Stimulated activated CD8-positive, alpha-beta memory T cell treated with anti-CD3 and anti-CD28 coated beads, Interleukin-15, amount 100 ng/mL, for 48 hours (primary cell): ENCODE measurements at places on chromosomes 6 and 20.
A peak's percentile ranks its signal among the peaks of the same experiment; 100 is the strongest.

GRCh38 chr6:72861935-72862432 is 240.1 kb downstream of the KCNQ5 start:
- DNase-seq, result no peak

- DNase-seq, result peak; percentile 47
These were observed 784 bp downstream of the FKBP5 start for GRCh38 chr6:35687658-35688604.

GRCh38 chr20:25198663-25199383 is 3.3 kb downstream of the ENTPD6 start:
- DNase-seq, result no peak

DNA sequence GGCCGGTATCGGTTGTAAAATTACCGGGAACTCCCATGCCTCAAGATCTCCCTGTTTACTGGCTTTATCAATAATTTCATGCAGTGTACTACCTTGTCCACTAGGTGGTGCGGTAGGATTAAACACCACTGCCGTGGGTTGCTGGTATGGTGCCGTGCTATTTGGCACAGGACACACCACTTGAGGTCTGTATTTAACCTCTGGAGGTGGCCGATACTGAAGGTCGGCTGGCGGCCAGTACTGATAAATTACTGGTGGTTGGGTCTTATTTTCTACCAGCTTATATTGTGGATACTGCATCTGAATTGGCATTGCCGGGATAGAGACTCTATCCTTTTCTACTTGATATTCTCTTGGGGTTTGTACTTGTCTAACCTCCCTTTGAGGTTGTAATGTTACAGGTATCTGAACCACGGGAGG is 14.3 kb upstream of the PTCRA start:
- peak; percentile 47 for DNase-seq

- no peak for DNase-seq
These were observed 176.8 kb downstream of the BMP2 start for GRCh38 chr20:6944292-6944691.

DNA sequence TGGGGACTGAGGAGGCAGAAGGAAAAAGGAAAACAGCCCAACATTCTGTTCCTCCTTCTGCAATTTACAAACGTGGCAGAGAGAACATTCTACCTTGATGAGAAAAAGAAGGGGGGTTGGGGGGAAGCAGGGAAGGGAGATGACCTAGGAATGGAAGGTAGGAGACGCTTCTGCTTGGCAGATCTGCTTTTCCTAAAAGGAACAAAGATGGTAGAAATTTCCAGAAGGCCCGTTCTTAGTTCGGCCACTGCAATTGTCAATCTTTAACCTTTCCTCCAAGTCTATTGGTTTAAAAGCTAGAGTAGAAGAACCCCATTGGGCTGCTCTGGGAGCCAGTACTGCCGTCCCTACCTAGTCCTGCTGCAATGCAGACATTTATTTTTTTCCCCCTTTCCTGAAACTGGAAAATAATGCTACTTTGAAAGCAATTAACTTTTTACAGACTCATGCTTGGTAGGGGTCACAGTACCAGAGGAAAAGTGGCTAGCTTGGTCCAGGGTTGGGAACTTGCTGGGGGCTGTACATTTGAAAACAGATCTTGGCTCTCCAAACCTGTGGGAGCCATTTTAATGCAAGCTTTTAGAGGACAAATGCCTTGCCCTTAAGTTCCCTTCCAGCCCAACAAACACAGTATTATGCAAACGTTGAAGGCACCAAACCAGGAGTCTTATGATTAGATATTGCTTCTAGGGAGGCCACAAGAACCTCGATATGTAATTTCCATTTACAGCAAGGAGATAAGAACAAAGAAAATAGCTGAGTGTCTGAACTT is 2.6 kb downstream of the ZMYND8 start:
- no peak for DNase-seq

DNA sequence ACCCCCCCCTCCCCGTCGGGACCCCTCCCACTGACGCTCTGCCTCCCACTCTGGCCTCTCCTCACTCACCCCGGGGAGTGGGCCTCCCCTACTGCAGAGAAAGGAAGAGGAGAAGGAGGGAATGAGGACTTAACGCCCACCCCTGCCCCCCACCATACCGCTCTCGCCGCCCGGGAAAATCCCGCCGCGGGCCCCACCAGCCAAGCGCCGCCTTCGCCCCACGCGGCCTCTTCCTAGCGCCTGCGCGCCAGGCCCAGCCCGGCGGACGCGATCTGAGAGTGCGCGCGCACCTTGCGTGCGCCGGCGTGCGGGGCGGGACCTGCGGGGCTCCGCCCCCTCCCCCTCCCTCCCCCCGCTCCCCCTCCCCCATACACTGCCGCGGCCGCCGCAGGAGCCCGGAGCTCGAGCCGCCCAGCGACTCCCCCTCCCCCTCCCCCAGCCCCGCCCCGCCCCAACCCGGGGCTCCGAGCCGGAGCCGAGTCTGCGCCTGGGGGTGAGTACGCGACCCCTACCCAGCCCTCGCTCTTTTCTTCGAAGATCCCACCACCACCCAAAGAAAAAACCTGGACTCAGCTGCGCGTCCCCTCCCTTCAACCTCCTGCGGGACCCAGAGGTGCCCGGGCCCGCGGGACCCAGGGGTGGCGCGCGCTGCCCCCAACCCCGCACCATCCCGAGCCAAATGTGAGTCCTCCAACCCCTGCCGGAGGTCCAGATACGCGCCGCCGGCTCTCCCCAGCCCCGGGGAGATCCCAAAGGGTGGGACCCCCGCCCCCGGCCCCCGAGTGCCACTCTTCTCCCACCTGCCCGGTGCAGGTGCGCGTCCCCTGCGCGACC is at the start of the genes MRPL14 and TMEM63B:
TSS of gene MRPL14 (minus strand) at position 267 of the 834 bp plus-strand sequence. CDS start 10,841 bp downstream, outside the sequence.
TSS of gene TMEM63B (plus strand) at position 369 of the 834 bp plus-strand sequence. CDS start 7,031 bp downstream, outside the sequence.
- DNase-seq, result peak; percentile 88

- no peak for DNase-seq
These were observed 9.1 kb downstream of the BANF2 start for GRCh38 chr20:17708675-17709360.

GRCh38 chr6:169254456-169255316 is 1.0 kb upstream of the THBS2 start:
- no peak for DNase-seq

DNA sequence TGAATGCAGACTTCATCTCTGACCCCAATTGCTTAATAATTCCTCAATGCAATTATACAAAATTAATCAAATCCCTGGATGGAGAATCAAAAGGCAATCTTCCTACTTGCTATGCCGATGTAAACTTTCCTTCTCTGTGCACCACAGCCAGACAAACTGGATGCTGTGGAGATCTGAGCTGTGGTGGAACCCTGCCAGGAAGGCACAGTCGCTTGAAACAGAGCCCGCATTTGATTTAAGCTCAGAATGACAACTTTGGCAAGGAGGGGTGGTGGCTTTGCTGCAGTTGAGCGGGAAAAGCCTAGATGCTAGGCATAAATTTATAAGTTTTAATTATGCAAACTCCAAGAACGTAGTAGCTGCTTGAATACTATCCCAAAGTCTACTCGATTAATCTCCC is 190.8 kb downstream of the MTFR2 start:
- DNase-seq, result no peak

- DNase-seq, result no peak
These were observed 21.9 kb downstream of the CD40 start for GRCh38 chr20:46139908-46140482.

DNA sequence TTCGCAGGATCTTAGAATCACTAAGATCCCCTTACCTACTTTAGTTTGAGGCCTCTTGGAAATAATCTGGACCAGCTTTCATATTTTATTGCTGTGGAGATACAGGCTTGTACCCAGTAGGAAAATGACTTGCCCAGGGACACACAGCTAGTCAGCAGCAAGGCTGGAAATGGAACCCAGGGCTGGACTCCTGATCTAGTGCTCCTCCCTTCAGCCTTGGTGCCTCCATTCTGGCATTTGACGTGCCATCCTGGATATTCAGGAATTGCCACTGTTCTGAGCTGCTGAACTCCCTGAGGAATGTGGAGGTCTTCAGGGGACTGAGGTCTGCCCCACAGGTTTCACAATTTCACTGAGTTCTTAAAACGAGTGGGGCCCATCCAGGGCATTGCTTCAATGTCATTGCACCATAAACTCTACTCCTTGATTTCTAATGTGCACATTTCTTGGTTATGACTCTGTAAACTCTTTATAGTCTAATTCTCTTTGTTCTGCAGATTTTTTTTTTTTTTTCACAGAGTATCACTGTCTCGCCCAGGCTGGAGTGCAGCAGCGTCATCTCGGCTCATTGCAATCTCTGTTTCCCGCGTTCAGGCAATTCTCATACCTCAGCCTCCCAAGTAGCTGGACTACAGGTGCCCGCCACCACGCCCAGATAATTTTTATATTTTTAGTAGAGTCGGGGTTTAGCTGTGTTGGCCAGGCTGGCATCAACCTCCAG is 26.7 kb upstream of the CDKN1A start:
- DNase-seq, result no peak

GRCh38 chr6:7196685-7197283 is 89.0 kb downstream of the RREB1 start:
- no peak for DNase-seq
